GM04504 (cell line): ENCODE measurements at places on chromosomes 7 and 10.

DNA sequence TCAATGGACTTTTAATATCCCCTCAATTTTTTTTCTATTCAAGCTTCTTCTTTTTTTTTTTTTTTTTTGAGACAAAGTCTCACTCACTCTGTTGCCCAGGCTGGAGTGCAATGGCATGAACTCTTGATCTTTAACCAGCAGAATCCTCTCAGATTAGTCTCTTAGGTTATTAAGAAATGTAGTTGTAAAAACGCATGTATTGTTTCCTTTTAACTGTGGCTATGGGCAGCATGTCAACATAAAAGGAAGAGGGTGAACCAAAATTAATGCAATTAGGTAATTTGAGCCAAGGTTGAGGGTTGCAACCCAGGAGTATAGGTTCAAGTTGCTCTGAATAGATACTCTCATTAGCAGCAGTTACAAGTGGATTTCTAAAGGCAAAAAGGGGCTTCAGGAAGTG lies 4.3 kb upstream of the GSTO1 start:
- no peak for DNase-seq

DNA sequence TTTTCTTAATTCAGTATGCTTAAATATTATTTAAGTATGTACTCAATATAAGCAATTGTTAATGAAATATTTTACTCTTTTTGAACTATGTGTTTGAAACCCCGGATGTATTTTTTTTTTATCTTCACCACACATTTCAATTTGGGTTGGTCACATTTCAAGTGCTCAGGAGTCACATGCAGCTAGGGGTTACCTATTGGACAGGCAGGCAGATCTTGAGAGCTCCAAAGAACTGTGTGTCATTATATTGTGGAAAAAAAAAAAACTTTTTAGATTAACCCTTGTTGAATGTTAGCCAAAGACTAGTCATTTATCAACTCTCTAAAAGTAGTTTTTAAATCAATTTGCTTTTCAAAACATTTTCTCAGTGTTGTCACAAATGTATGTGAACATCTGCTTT lies 37.2 kb downstream of the IKZF1 start:
- no peak for DNase-seq

- DNase-seq, result no peak
Observed at GRCh38 chr7:133024596-133024995, 57.3 kb downstream of the CHCHD3 start.

- DNase-seq, result no peak
Observed at GRCh38 chr10:19451356-19451755, 364.9 kb upstream of the PLXDC2 start.

- DNase-seq, result peak; percentile 14
Observed at GRCh38 chr10:92880233-92880861, 32.0 kb downstream of the EXOC6 start.

DNA sequence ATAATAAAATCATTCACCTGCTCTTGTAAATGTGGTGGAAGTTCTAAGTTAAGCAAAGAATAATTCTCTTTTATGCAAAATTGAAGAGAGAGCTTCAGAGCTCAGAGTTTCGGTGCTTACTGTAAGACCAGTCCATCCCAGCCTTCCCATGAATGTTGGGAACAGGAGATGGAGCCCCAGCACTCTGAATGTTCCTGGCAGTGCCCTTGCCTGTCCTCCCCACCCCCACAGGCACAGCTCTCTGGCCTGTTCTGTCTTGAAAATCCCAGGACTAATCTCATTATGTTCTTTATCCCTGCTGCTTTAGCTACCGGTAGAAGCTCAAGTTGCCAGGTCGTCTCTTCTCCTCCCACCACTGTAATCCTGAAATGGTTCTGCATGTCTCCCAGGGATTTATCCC lies 29.1 kb upstream of the LHFPL3 start:
- DNase-seq, result no peak

- DNase-seq, result no peak
Observed at GRCh38 chr7:15000157-15000556, 97.6 kb upstream of the DGKB start.

DNA sequence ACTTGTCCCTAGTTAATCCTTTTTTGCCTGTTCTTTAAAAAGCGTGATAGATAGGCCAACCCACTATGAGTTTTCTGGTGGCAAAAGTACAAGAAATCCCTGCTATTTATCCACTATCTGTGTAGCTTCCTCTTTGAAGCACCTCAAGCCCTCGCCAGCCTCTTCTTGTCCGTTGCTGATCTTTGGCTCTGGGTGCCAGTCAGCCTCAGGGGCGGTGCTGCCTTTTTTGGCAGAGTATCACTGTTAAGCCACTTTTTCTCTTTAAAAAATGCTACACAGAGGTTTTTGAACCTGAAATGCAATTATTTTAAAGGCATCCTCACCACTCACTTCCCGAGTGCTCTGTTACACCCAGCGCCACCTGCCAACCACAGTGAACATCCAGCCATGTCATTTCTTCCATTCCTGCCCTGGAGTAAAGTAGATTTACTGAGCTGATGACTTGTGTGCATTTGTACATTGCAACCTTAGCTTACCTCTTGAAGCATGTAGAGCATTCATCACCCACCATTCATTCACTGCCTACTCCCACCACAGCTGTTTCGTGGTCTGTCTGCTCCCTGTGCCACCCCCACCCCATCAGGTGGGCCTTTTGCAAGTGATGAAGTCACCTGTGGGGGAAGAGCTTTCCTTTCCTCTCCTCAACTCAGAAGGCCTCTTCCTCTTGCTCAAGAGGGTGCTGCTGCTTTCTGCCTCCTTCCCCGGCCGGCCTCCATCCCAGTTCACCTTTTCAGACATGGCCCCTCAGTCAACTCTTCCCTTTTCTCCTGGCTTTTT lies 414.2 kb upstream of the GALNT17 start:
- DNase-seq, result no peak

DNA sequence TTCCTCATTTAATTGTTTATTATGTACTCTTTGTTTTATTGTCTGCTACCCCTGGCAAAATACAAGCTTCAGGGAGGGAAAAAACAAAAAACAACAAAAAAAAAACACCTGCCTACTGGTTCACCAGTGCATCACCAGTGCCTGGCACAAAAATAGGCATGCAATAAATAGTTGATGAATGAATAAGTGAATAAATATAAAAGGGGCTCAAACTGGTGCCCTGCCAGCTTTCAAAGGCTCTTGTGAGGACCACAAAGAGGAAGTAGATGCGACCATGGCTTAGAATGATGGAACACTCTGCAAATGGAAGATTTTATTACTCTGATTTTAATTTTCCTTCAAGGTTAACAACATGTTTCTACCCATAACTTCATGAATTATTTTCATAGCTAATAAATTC lies 213.0 kb upstream of the INHBA start:
- DNase-seq, result no peak

- DNase-seq, result no peak
Observed at GRCh38 chr10:101035916-101036702, 5.1 kb downstream of the SFXN3 start.

DNA sequence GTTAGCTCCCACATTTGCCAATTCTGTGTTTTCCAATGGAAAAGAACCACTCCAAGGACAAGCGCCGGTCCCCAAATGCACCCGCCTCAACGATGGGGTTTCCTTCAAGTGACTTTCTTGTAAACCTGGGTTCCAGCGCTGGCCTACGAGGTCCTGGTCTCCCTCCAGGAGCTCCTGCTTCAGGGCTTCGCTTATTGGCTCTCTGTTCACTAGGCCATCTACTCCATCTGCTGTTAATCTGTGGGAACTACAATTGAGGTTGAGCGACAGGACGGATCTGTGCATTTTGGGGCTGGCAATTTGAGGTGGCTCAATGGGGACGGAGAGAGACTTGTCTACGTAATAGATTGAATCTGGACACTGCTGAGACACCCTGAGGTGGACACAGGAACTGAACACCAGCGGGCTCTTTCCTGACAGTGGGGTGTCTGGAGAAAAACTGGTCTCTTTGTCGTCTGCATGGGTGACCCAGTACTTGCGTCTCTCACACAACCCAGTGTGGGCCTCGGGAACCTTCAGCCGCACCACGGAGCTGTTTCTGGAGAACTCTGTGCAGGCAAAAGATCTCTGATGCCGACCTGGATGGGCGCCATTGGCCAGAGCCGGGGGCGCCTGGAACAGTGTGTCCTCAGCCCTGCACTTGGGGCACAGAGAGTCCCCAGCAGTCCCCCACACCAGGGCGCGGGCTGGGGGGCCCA lies 115.9 kb upstream of the ADAM12 start:
- DNase-seq, result peak; percentile 42

DNA sequence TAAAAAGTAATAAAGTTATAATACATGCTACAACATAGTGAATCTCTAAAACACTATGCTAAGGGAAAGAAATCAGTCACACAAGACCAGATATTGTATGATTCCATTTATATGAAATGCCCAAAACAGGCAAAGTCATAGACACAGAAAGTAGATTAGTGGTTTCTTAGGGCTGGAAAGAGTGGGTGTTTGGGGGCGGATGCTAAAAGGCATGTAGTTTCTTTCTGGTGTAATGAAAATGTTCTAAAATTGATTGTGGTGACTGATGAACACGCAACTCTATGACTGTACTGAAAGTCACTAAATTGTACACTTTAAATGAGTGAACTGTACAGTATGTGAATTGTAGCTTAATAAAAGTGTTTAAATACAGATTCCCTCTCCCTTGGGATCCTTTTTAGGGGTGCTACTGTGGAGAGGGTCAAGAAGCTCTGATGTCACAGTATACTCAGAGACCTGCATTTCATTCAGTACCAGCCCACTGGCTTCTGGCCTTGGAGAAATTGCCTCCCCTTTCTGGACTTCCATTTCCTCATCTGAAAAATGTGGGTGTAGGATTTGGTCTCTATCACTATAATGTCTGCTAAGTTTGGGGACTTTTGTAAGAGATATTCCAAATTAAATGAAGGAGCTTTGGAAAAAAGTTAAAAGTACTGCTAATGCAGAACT lies 46.4 kb downstream of the AOAH start:
- no peak for DNase-seq

- DNase-seq, result no peak
Observed at GRCh38 chr7:22109761-22110160, 164.1 kb upstream of the CDCA7L start.

DNA sequence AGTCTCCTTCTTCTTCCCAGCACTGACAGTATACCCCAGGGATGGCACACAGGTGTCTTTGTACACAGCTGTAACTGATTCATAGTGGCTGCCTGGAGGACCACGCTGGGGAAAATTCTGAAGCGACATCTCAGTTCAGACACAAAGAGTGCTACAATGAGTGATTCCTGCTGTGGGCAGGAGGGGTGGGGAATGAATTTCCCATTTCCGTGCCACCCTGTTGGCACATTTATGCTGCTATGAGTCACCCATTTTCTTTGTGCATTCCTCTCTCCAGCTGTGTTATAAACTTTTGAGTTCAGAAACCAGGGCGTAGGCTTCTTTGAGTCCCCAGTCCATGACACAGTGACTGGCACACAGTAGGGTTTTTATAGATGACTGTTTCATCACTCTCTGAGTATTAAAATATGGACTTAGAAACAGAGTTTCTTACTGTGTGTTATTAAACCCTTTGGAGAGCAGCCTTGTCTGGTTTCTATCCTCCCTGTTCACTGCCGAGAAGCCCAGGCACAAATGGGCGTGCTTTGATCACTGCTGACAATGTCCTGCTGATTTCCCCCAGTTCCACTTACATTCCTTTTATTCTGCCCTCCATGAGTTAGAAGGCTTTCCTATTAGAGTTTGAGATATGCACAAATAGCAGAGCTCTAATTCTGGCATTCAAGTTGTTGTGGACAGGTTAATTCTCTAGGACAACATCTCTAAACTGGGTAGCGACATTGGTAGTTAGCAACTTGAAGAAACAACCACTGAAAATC lies 24.0 kb upstream of the NPS start:
- no peak for DNase-seq

- DNase-seq, result no peak
Observed at GRCh38 chr10:121368347-121369025, 229.8 kb downstream of the FGFR2 start.

DNA sequence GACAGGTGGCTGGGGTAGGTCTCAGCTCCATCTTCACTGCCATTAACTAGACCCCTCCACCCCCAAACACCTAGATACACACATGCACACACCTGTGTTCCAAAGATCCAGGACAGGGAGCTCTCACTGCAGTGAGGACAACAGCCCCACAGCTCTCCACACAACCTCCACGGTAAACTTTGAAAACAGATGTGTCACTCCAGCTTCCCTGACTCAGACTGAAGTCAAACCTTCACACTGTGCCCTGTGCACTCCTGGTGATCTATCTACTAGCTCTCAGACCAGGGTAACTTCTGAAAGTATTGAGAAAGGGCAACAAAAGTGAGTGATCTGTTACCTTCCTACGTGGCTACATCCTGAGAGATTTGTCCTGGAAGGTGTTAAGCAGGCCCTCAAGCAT lies 519.8 kb downstream of the XPNPEP1 start:
- no peak for DNase-seq

DNA sequence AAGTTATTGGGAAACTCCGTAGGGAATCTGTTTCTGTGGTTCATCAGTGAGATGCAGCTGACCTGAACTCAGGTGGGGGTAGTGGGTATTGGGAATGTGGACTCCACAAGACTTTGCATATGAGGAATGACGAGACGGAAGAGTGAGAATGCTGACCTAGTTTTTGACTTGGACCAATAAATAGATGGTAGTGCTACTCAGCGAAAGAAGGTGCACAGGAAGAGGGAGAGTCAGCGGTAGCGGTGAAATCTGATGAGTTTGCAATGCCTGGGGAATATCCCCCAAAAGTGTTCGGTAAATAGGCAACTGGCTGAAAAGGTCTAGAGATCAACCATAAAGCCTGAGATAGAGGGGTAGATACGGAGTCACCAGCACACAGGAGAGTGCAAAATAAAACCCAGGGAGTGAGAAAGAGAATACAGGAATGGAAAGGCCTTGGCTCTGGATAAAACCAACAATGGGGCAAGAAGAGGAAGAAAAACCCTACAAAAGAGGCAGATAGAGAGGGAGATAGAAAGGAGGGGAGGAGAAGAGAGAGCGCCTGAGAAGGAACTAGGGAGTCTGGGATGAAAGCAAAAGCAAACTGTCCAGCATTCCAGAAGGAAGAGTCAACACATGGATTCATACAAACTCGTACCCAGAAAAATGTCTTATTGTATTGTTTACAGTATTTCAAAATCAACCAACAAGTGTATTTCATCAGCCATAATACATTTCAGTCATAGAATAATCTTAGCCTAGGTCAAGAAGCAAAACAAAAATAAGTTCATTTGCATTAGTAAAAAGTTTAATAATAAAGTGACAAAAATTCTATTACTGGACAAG lies 5.4 kb downstream of the ARHGAP21 start:
- DNase-seq, result peak; percentile 60

GRCh38 chr10:9451211-9451773 lies 1396.8 kb downstream of the GATA3 start:
- DNase-seq, result no peak

DNA sequence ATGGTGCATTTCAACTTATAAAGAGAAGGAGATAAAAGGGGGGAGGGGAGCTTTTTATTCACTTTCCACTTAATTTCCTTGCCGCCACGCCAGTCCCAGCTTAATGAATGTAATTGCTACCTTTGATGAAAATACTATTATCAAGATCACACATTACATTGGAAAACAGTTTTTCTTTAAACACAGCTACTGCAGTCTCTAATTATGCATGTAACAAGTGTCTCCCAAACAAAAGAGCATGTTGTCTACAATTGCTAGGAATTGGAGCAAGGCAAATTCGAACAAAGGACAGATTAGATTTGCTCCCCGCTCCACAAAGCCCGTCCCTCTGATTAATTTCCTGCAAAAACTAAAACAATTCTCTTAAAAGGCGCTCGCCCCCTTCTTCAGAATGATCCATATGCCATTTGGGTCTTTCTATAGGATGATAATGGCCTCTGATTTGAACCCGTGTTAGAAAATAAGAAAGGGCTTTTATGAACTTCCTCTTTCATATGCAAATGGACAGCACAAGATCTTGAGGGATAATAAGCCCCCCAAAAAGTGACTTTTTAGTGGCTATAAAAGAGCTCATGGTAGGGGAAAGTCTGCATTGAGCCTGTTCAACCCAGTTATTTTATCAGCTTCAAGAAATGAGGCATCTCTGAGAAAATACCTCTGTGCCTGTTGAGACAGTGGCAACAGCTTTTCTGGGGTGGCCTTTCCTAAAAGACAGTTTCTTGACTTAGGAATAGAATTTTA lies 60.6 kb downstream of the ACADSB start:
- no peak for DNase-seq
